ENCODE measurements at places on chromosomes 5 and 9.
A peak's percentile ranks its signal among the peaks of the same experiment; 100 is the strongest.

GRCh38 chr9:110429453-110429852, 91.8 kb upstream of the TXNDC8 start:
- DNase-seq = no peak

- no peak for DNase-seq
These were observed 104.0 kb downstream of the GDNF start for GRCh38 chr5:37735649-37736347.

- DNase-seq = no peak
These were observed 243.4 kb downstream of the SYK start for GRCh38 chr9:91045041-91045440.

DNA sequence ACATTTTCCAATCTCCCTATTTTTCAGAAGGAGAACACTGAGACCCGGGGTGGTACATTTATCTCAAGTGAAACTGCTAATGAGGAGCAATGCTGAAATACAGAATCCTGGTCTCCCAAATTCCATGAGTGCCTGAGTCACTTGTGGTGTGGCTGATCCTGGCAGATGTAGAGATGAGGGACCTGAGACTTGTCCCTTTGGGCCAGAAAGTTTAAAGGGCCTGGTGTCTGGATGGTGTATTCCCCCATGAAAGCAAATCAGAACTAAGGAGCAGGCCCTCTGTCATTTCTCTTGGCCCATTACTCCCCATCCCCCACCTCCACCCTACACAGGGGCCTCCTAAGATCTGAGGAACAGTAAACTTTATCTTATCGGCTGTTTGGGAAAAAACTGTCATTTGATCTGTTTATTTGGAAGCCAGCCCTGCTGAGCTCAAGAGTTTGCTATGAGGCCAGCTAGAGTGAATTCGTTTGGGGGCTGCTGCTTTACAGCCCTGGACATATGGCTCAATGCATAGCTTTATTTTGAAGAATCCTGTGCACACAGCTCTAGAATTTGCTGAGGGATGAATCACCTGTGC, 140.3 kb downstream of the LHFPL2 start:
- no peak for DNase-seq

GRCh38 chr5:74888117-74888516, 21.9 kb upstream of the FAM169A start:
- no peak for DNase-seq

DNA sequence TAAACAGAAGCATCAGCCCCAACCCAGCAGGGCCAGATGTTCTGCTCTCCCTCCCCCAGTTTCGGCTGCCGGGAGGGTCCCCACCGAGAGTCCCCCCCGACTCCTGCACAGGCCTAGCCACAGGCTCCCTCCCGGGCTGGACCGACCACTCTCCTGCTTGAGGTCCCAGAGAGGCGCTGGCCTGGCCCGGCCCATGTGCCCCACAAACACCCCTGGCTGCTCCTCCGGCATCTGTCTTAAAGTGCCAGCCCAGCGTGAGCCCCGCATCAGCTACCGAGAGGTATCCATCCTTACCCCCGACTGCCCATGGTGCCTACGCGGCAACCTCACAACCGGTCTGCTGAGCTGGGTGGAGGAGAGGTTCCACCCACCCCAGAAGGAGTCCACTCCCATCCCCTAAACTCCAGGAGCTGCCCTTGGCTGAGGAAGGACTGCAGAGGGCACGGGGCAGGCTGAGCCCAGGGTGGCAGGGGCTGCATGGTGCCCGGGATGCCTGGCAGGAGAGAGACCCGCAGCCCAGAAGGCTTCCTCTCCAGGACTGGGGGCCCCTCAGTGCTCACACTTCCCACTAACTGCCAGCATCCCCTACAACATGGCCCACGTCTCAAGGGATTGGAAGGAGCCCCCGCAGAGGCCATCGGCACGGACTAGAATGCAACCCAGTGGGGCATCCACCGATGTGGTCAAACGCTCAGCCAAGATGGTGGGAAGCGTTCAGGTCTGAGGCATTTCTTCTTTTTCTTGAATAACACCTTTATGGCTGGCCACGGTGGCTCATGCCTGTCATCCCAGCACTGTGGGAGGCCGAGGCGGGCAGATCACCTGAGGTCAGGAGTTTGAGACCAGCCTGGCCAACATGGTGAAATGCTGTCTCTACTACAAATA, 15.6 kb upstream of the EGFL7 start:
- DNase-seq = no peak

GRCh38 chr5:113029614-113030013, 53.0 kb downstream of the DCP2 start:
- DNase-seq = no peak

DNA sequence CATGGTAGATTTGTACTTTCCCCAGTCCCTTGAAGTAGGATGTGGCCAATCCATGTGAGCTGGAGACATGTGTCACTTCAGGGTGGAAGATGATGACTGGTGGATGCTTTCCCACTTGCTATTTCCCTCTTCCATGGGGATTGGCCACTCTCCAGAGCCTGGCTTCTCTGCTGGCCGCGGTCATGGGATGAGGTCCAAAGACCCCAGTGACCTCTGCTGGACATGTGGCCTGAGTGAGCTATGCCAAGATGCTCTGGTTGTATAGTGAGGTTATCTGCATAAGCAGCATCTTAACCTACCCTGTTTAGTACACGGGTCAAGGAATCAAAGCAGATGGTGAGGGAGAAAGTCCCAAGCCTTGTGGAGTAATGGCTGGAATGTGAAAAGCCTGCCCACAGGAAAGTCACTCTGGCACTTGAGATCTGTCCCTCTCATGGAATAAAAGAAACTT, 47.1 kb downstream of the SH3PXD2B start:
- DNase-seq = no peak

GRCh38 chr9:33465596-33466564, 7.8 kb downstream of the NOL6 start:
- DNase-seq = no peak

GRCh38 chr5:128329386-128329939, 208.6 kb downstream of the FBN2 start:
- DNase-seq = no peak

- no peak for DNase-seq
These were observed 12.0 kb downstream of the REXO4 start for GRCh38 chr9:133405508-133406438.

- DNase-seq = no peak
These were observed 50.9 kb downstream of the AP3B1 start for GRCh38 chr5:78243639-78244038.

- DNase-seq = no peak
These were observed 35.8 kb upstream of the CHD1 start for GRCh38 chr5:98964621-98965020.

- DNase-seq = no peak
These were observed 29.1 kb upstream of the NEURL1B start for GRCh38 chr5:172611913-172612312.

DNA sequence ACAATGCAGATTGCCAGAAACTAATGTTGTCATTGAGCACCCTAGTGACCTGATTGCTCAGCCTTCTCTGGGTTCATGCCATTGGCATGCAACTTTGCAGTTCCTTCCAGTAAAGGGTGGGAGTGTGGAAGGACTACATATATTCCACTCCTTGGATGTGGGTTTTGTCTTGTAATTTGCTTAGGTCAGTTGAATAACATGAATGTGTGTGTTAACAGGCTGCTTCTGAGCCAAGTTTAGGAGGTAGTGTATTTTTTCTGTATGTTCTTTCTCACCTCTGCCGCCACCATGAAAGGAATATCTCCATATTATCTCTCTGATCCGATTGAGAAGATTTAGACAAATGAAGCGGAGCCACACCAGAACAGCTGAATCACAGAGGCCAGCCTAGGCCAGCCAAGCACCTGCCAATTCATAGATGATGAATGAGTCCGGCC, 1929.6 kb upstream of the CDH6 start:
- no peak for DNase-seq

- peak; percentile 95 for DNase-seq
These were observed 40.3 kb upstream of the ABCA1 start for GRCh38 chr9:104968025-104968982.
